ENCODE measurements at places on chromosomes 6 and 20. TPM values are rescaled to one million over a fixed set of nuclear protein-coding genes. Genes with fewer than 3 reads are reported as not detected.
A peak's percentile ranks its signal among the peaks of the same experiment; 100 is the strongest.

CST3 gene
- total RNA-seq = 131 TPM

GNAS-AS1 gene
- total RNA-seq = 1.5 TPM

DNA sequence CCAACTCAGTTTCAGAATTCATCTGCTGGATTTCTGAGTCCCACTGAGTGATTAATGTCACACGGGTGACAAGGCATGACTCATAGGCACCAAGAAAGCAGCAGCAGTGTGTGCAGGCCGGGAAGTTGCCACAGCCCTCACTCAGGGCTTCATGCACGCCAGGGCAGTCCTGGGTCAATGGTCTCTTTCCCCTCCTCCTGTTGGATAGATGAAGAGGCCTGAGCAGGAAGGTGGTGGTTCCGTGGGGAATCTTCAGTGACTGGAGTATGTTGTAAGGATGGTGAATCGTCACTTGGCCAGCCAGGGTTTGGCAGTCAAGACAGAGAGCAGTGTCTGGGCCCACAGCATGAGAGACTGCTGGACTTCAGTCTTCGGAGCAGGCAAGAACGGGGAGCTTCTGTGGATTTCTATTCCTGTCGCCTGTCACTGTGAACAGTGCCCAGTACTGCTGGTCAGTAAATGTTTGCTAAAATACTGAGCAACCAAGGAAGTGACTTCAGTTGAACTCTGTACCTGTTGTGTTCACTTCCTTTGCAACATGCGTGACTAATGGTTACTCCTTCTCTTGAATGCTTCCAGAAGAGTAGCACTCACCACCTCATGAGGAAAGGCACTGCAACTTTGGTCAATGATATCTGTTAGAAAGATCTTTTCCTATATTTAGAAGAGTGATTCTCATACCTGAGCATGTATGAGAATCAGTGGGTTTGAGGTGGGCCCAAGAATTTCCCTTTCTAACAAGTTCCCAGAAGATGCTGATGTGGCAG is 62.0 kb upstream of the CD93 start:
- peak; percentile 65 for DNase-seq

PLCG1 gene
- 29.3 TPM for total RNA-seq

LGSN gene
- 0.23 TPM for total RNA-seq

FOXF2 gene
- total RNA-seq = 21.5 TPM

- no peak for DNase-seq
Observed at GRCh38 chr6:150043501-150044412, 18.4 kb upstream of the RAET1L start.

RBM24 gene
- total RNA-seq = 1.0 TPM

DNA sequence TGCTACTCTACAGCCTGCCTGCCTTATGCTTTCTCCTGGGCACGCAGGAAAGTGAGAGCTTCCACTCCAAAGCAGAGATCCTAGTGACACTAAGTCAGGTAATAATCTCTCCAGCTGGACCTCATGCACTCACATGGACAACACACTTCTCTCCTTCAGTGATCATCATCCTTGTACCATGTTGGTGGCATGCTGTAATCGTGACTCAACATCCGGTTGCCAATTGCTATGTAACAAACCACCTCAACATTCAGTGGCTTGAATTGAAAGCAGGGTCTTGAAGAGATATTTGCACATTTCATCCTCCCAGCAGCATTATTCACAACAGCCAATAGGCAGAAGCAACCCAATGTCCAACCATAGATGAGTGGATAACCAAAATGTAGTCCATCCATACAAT is 40.3 kb upstream of the PPP1R3G start:
- DNase-seq = no peak

NHSL1 gene
- 3.1 TPM for total RNA-seq

- no peak for DNase-seq
Observed at GRCh38 chr6:39669973-39670342, 55.2 kb downstream of the KIF6 start.

GRCh38 chr6:84645000-84645399 is 119.4 kb downstream of the TBX18 start:
- peak; percentile 6 for DNase-seq

OPN5 gene
- not detected for total RNA-seq

GRCh38 chr6:12328701-12329100 is 38.5 kb downstream of the EDN1 start:
- DNase-seq = no peak

VNN1 gene
- total RNA-seq = not detected

TFAP2D gene
- 0.14 TPM for total RNA-seq

DNA sequence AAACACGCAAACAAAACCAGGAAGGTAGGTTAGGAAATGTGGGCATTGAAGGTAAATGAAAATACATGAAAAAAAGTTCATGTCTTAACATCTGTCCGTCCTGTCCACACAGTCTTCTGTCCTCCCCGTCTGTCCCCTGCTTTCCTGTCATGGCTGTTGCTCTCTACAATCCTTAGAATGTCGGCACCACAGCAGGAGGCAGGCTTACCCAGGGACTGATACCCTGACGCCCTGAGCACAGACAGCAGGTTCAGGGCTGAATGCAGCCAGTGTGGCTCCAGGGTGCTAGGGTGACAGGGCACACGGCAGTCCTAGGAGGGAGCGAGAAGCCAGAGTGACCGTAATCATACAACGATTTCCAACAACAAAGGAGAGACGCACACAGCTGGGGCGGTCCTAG is 123.7 kb downstream of the IRF4 start:
- no peak for DNase-seq

FYN gene
- 22.8 TPM for total RNA-seq

GMPR gene
- total RNA-seq = 11.5 TPM

WFDC10B gene
- not detected for total RNA-seq

- no peak for DNase-seq
Observed at GRCh38 chr6:168943231-168943905, 310.3 kb downstream of the THBS2 start.

DNA sequence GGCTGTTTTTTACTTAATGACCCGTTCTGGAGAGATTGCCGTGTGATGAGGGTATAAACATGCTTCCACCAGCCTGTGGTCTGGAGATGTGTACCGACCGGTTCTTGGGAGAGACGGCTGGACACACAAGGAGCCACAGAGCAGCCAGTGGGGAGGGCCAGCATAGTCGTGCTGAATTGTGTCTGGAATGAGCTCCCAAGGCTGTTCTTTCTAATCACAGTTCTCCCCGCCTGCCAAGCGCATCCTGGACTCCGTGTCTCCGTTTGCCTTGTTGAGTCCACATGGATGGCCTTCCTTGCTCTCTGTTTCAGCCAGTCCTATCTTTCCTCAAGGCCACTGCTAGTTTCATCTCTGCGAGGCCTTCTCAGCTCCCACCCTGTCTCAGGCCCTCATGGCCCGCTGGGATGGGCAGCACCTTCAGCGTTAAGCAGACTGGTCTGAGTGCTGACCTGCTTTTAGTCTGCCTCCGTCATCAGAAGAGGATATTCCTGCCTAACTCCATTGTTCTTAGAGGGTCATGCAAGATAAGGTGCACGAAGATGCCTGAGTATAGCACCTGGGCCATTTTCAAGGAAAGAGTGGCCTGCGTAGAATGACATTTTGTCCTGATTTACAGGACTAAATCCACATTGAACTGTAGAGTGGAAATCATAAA is 20.6 kb downstream of the MANBAL start:
- no peak for DNase-seq

DNA sequence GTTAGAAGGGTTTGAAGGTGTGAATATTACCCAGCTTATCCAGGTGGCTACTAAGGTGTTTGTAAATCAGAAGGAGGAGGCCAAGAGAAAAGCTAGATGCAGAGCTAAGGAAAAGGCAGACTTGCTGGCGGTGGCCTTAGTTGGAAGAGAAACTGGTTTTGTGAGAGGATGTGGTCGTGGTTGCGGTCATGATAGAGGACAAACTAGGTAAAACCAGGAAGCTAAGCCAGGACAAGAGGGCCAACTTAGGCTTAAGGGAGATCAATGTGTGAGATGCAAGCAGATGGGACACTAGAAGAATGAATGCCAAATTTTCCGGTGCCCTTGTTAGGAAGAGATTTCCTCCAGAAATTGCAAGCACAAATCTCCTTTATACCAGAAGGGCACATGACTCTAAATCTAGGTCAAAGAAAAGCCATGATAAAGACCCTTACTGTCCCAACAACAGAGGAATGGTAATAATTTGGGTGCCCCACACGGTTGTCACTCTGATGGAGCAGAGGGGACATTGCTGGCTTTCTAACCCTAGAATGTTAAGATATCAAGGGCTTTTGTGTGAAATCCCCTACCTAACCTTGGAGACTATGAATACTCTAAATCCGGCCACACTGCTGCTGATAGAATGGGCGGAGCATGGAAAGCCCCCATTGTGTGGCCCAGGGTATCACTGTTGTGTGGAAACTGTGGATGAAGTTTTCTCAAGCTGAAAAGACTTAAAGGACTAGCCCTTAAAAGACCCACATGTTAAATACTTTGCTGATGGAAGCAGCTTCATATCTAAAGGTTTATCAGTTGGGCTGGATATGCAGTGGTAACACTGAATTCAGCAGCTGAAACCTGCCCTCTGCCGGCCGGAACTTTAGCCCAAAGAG is 7.8 kb downstream of the IL22RA2 start:
- DNase-seq = peak; percentile 9

DNA sequence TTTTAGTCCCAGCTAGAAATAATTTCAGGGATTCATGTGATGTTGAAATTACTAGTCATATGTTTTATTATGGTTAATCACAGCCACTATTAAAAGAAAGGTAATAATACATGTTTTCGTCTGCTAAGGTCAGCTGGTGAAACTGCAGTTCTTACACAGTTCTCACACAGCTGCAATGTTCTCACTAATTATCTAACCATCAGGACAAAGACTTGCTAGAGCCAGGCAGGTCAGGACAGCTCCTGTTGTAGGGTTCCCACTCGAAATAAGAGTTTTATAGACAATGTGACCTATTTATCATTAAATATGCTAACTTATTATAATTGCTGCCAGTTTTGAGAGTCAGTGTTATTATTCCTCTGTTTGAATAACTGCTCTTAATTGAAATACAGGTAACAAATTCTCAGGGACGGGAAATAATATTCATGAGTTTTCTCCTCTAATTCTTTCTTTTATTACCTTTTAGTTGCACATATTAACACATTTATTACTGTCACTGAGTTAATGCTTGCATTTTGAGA is 97.9 kb downstream of the GJA1 start:
- DNase-seq = no peak

ZC3H12D gene
- total RNA-seq = 0.10 TPM

NKX2-4 gene
- total RNA-seq = 1.1 TPM

GRCh38 chr20:40181676-40182075 is 507.4 kb downstream of the MAFB start:
- no peak for DNase-seq

COL9A3 gene
- not detected for total RNA-seq

C6orf15 gene
- not detected for total RNA-seq

DNA sequence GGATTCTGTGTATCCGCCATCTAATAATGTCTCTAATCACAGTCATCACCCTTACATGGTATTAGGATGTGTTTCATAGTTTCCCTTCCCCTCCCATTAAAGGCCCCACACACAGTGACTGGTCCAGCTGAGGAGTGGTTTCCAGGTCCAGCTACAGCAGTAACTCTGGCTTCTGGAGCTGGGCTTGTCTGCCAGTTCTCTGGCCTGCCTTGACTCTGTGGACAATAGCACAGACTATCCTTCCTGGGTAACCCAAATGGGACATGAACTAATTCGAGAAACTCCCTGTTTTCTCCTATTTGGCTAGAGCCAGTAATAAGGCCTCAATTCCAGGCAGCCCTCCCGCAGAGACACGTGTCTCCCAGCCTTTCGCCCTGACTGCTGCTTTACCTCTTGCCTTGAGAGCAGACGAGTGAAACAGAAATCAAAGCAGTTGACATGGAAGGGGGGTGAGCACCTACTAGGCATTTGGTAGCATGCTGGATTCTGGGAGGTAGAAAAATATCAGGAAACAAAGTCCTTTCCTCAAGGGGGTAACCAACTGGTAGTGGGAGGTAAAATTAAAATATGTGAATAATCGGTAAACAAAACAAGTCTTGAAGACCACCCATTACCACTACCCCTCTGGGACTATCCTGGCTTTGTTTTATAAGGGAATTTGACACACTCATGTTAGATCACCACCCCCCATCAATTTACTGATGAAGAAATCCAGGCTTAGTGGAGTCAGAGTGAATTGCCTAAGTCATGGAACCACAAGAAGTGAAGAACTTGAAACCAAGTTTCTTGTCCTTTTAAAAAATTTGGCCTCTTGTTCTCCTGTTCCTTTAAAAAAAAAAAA is 1.2 kb downstream of the TRAF3IP2 start:
- peak; percentile 29 for DNase-seq

- no peak for DNase-seq
Observed at GRCh38 chr20:47659904-47660601, 125.2 kb downstream of the SULF2 start.

GRCh38 chr20:53842301-53843099 is 227.9 kb downstream of the BCAS1 start:
- DNase-seq = no peak

DNA sequence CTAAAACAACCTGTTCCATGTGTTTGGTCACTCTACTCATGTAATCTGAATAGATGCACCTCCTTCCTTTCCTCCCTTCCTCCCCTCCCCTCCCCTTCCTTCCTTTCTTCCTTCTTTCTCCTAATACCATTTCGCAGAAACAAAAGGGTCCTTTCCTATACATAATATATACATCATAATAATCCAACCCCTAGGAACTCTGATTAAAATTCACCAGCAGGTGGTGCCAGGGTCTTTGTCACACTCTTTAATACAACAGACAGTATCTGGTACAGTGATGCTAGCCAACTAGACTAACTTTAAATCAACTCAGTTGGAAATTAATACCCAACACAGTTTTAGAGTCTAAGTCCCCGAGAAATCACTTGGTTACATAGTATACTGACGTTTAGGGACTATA is 181.2 kb upstream of the SHLD1 start:
- DNase-seq = peak; percentile 33

BNIP5 gene
- not detected for total RNA-seq

DNA sequence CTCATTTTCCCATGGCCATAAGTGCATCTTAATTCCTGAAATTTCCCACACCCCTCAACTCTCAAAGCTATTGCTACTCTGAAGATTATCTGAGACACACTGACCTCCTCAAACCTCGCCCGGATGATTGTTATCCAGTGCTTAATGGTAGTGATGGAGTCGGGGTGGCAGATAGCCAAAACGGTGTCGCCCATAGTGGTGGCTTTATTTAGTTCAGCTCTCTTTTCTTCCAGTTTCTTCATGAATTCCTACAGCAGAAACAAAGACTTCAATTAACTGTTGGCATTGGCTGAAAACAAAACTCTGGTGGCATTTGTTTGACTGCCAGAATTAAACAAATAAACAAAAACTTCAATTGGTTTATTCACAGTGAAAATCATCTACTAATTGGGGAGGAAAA is 165.4 kb downstream of the DST start:
- no peak for DNase-seq
